ENCODE measurements at places on chromosomes 5 and 9.

DNA sequence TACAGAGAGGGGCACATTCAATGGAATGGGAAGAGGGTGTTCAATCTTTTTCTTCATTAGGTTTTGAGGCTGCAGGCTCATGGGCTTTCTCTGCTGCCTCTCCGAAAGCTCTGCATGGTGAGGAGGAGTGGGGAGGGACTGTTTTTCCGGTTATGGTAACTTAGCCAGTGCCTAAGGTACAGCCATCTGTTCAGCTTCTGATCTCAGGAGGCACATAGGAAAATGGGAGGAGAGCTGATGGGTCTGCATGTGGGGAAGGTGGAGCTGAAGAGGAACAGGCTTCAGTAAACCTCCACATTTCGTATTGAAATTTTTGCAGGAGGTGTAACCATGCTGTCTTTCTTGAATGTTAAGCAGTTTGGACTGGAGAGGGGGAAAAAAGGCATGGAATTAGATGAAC, 1020.4 kb upstream of the WWC1 start:
- DNase-seq = no peak

- no peak for DNase-seq
These were observed 11.6 kb downstream of the SRD5A1 start for GRCh38 chr5:6644794-6645241.

- DNase-seq = no peak
These were observed 12.9 kb downstream of the DYNC2I2 start for GRCh38 chr9:128643519-128644300.

- DNase-seq = no peak
These were observed 30.2 kb downstream of the LIX1 start for GRCh38 chr5:97112230-97112629.

GRCh38 chr5:488744-489688, 35.2 kb downstream of the SLC9A3 start:
- DNase-seq = peak; percentile 56

DNA sequence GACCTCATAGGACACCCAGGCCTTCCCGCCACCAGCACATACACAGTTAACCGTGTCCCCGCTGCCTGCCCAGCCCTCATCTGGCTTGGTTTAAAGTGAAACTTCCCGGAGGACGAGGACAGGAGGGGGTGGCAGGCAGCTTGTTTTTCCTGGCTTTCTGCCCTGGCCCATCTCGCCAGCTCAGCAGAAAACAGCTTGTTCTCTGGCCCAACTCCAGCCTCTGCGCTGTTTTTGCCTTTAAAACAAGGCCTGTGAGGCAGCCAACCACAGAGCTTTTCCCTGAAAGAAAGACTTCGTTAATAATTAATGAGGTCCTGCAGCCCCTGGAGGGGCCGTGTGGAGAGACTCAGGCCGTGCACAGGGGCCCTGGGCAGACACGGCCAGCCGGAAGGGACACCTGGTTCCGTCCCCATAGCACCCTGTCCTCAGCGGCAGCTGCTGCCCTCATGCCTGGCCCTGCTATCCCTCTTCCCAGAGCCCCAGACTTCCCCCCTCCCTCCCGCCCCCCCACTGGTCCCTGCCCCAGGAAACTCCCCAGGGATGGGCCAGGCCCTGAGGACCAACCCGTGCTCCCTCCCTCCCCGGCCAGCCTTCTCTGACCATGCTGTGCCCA, 108.7 kb downstream of the RXRA start:
- DNase-seq = no peak

DNA sequence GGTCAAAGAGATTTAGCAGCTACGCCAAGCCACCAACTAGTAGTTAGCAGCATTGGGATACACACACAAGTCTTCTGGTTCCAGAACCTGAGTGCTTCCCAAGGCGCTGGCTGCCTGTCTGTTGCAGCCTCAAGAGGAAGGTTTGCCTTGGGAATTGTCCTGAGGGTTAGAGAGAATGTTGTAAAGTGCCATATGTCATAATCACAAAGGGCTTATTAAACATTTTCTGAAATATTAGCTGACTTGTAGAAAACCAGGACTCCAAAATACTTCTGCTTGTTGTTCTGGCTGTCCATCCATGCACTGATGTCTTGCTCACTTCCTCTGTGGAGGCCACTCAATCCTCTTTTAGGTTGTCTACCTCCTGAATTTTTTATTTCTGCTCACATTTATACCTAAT, 46.3 kb downstream of the SLC36A1 start:
- DNase-seq = no peak

DNA sequence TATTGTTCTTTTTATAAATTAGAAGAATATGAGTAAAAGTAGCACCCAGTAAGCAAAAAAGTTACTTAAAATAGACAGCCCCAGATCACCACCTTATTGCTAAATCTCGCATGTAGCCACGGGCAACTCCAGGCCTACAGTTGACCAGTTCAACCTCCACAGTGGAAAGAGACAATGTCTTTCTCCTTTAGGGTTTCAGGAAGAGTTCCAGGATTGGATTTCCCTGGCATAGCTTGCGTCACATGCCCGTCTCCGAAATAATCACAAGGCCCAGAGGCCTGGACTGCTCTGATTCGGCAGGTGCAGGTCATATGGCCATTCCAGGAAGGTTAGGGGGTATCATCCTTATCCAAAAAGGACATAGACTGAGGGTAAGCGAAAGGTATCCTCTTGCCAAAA, 9.9 kb upstream of the PFDN1 start:
- DNase-seq = no peak

DNA sequence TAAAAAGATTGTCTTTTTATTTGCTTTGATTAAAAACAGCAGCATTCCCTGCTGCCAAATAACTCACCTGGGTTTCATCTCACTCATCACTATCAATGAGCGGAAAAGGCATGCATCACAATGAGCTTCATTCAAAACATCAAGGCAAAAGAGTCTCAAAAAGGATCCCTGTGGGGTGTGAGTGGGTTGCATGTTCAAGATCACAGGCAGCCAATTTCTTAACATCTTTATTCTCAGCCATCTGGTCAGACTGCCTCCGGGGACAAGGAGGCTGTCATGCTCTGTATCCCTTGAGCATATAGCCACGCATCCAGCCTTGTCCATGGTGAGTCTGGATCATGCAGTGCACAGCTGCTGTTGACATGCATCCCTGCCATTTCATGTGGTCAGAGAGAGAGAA, 117.1 kb downstream of the ICE1 start:
- no peak for DNase-seq

- DNase-seq = no peak
These were observed 341 bp downstream of the MXD3 start for GRCh38 chr5:177311392-177311722.

DNA sequence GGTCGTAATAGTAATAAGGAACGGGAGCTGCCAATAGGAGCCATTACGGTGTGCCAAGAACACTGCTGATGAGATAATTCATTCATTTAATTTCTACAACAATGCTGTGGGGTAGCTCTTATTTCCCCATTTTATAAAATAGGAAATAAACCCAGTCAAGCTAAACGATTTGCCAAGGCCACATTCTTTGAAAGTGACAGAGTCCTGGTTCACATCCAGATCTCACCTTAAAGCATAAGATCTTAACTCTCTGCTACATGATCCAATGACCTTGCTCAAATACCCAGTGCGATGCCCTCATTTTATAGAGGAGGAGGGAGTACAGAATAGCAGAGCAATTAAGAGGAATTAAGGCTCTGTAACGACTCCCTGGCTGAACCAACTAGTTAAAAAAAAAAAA, 5.0 kb downstream of the PDE6A start:
- DNase-seq = peak; percentile 50

DNA sequence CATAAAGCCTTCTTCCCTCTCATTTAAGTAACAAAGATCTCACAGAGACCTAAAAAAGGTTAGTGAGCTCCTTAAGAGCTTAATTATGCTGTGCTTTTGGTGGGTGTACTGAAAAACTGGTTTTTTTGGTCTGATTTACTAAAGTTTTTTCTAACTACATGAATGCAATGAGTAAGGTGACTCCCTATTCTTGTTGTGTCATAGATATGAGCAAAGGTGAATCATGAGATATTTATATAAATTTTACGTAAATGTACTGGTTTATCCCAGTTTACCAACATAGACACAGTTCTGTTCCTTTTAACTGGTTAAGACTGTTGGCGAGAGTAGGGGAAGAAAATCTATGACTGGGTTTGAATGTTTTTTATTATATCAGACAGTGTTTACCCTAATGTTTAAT, 250.5 kb downstream of the NR2F1-AS1 start:
- no peak for DNase-seq

DNA sequence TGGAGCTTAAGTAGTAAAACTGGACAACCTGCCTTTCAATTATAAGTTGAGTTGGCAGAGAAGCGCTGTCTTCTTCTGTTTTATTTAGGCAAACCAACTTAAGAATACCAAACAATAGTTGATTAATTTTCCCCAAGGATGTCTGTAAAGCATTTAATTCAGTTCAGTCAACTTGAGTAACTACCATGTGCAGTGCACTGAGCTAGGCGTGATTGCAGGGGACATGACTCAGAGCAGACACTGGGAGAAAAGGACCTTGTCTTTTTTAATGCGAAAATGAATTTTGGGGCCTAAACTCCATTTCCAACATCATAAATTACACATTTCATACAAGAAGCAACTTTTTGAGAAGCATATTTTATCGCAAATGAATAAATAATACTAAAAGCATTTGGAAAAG, 66.3 kb downstream of the FBXL7 start:
- DNase-seq = no peak

DNA sequence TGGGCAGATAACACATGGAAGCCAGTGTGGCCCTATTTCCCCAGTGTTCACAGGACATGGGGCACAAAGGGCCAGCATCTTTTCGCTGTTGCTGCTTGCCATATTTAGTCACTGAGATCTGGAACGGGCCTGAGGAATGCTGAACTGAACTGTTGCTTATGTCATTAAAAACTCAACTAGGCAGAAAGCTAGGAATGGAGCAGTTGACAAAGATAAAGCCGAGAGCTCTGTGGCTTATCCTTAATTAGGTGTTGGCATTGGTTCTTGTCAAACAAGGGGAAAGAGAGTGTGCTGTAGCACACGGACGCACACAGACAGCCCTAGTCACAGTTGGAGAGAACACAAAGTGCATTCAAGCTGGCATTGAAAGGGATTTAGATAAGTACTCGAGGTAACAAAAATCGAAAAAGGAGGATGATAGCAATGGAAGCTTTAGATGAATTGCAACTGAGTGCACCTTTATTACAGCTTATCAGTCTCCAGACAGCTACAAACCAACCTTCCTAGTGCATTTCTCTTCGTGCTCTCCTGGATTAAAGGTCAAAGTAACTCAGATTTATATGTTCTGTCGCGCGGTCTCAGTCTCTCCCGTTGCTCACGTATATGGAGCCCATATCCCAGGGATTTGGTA, 450.2 kb upstream of the ZNF608 start:
- DNase-seq = no peak

DNA sequence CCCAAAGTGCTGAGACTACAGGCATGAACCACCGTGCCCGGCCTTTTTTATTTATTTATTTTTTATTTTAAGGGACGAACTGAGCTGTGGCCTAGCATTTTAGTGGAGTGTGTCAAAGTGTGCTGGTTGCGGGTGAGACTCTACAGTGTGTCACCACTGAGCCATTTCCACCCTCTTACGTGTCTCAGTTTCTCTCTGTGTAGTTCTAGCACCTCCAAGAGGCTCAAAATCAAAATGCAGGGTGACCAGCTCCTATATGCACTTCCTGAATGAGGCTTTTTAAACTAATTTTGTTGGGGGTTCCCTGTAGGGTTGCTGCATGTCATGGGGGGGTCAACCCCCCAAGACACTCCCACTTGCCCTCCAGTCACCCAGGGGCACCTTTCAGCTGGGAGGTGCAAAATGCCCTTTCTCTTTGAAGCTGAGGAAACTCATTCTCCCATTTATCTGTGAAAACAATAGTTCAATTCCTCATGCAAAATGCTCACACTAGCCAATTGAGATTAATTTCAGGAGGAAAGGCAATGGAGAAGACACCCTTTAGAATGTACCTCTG, 69.3 kb downstream of the COL15A1 start:
- DNase-seq = no peak

GRCh38 chr5:89992201-89992600, 417.4 kb downstream of the CETN3 start:
- no peak for DNase-seq

DNA sequence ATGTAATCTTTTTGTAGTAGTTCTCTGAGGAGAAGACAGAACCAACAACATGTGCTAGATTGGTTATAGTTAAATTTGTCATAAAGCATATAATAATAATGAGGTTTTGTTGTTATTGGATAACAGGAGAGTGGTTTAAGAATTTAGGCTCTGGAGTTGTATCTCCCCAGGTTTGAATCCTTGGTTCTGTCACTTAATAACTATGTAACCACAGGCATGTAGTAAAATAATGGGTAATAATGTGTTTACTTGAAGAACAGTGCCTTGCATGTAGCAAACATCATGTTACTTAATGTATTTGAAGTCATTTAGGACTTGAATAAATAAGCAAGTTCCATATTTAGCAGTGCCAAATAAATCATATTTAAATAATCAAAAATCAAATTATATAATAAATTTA, 55.8 kb downstream of the NSD1 start:
- no peak for DNase-seq

DNA sequence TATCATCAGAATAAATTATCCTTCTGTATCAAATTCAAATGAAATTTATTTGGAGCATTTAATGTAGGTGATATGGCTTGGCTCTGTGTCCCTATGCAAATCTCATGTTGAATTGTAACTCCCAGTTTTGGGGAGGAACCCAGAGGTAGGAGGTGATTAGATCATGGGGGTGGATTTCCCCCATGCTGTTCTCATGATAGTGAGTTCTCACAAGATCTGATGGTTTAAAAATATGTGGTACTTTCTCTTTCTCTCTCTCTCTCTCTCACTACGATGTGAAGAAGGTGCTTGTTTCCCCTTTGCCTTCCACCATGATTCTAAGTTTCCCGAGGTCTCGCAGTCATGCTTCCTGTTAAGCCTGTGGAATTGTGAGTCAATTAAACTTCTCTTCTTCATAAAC, 678.4 kb upstream of the RGMB start:
- no peak for DNase-seq

DNA sequence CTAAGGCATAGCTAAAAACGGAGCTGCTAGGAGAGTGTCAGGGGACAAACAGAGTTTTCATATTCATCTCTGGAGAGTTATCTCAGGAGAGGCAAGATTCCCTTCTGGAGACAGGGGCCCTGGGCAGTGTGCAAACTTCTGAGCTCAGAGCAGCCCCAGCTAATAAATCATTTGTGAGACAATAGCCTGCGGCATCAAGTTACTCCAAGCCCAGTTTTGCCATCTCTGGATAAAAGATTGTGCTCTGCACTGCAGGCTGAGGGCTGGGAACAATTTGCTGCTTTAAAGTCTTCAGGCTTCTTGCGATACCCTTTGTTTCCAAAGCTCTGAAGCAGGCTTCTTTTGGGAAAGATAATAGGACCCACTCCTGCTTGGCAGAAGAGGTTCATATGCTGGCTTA, 164.3 kb upstream of the BRINP1 start:
- DNase-seq = no peak

GRCh38 chr9:94931740-94932139, 205.2 kb downstream of the AOPEP start:
- no peak for DNase-seq

Measured in MV-4-11 (cell line).